ENCODE measurements at places on chromosomes 12 and 14. TPM values are rescaled to one million over a fixed set of nuclear protein-coding genes. Genes with fewer than 3 reads are reported as not detected.

- DNase-seq = no peak
These were observed 64.2 kb upstream of the CSRP2 start for GRCh38 chr12:76943008-76943407.

- DNase-seq = no peak
These were observed 195.9 kb upstream of the FBXO33 start for GRCh38 chr14:39628087-39628486.

Gene KRT6C
- total RNA-seq = not detected

GRCh38 chr12:106780010-106780631 lies 5.6 kb downstream of the RIC8B start:
- no peak for DNase-seq

Gene SIX1
- not detected for total RNA-seq

GRCh38 chr12:116152268-116152667 lies 125.2 kb downstream of the MED13L start:
- no peak for DNase-seq

DNA sequence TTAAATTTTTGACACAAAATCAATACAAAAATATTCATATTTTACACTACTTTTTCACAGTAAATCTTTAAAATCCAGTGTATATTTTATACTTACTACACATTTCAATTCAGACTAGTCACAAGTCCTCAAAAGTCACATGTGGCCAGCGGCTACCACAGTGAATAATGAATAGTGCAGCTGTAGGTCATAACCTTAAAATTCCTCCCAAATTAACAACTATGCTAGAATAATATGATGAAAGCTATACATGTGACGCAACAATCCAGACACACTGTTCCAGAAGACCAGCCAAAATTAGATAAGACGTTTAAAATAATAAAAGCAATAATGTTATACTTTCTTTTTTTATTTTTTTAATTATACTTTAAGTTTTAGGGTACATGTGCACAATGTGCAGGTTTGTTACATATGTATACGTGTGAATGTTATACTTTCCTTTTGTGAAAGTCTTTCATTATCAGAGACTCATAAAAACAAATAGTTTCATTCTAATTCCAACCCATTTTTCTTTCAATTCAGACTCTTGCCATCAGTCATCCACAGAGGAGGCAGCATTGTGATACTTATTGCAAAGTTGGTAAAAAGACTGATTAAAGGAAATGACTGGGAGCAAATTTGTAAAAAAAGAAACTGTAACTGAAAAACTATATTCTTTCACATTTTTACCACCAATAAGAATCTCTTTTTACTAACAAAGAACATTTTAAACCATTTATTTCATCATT lies 67.0 kb downstream of the C2CD5 start:
- no peak for DNase-seq

GRCh38 chr14:32602699-32603098 lies 273.6 kb downstream of the AKAP6 start:
- DNase-seq = no peak

DNA sequence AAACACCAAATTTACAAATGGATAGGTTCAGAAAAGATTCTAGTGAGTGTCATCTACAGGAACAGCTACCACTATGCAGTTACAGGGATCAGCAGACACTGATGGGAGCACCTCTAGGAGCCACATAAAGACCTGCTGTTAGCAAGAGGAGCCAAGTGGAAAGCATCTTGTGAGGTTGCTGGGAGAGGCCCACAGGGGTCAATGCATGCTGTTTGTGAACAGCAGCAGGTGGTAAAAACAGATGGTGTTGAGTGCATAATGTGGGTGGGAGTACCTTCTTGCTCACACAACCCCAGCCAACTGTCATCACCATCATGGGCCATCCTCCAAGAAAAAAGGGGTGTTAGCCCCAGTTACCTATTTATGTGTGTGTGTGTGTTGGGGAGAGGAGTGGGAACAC lies 215.2 kb upstream of the SSTR1 start:
- no peak for DNase-seq

DNA sequence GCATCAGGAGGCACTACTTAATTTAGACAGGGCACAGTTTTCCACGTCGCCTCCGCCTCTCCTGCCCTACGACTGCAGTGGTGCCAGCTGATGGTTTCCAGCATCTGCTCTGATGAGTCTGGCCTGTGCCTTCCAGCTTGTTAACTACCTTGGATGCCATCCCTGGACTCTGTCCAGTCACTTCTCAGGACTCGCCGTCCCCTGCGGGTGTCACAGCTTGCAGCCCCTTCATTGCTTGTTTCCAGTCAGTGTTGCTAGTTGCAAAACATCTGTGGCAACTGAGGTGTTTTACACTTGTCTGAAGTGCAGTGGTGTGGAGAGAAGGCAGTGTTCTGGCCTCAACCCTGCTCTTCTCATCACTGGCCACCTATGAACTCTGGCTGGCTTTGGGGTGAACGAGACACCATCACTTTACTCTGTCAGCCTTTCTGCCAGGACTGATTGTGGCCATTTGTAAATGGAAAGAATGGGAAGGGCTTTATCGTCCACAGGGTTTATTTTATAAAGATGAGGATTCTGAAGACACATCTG lies 8.3 kb downstream of the ADGRD1 start:
- peak; percentile 91 for DNase-seq

Gene IGF1
- total RNA-seq = 27.1 TPM

Gene ITGB7
- total RNA-seq = 1.4 TPM

Gene FKBP11
- total RNA-seq = 4.6 TPM

Gene DAO
- not detected for total RNA-seq

Gene MIP
- not detected for total RNA-seq

- DNase-seq = no peak
These were observed 25.3 kb upstream of the STRN3 start for GRCh38 chr14:31051511-31051910.

Gene SYCP3
- total RNA-seq = not detected

DNA sequence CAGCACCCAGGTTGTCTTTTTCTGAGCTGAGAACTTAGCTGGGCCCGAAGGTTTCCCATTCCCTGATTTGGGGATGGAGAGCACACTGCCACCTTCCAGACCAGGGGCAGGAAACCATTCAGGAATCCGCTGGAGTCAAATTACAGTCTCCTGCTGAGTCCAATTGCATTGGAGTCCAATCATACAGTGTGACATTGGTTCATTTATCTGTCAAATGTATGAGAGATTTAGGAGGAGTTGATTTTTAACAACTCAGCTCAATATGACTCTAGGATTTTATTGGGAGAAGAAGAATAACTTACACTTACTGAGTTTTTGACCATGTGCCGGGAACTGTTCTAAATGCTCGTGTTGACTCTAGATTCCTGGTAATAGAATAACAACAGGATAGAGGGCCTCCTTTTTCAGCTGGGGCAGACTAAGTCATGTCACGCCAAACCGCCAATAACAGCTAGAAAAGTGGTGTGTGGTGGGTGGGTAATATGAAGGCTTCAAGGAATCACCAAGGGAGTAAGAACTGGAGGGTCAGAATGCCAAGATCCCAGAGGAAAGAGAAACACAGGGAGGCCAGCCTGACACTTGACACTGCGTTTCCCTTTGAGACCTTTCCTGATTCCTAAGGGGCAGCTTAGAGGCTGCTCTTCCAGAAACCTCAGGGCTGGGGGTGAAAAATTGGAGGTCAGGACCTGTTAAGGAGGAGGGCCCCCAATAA lies 11.5 kb downstream of the SYNDIG1L start:
- DNase-seq = no peak

DNA sequence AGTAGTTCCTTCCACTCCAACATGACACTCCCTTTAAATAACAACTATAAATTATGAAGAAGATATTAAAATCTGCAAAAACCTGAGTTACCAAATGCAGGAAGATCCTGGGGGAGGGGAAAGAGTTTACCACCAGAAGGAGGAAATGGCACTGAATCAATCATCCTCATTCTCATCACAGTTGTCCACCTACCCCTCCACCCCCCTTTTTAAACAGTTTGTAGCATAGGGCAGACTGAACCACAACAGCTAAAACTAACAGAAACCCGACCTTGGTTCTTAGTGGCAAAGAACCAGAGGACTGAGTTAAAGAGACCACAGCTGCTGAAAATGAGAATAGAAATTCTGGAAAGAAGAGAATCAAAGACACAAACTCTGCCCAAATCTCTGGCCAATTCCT lies 189.5 kb downstream of the MED13L start:
- no peak for DNase-seq

GRCh38 chr14:99278836-99279235 lies 6.8 kb upstream of the BCL11B start:
- DNase-seq = no peak

DNA sequence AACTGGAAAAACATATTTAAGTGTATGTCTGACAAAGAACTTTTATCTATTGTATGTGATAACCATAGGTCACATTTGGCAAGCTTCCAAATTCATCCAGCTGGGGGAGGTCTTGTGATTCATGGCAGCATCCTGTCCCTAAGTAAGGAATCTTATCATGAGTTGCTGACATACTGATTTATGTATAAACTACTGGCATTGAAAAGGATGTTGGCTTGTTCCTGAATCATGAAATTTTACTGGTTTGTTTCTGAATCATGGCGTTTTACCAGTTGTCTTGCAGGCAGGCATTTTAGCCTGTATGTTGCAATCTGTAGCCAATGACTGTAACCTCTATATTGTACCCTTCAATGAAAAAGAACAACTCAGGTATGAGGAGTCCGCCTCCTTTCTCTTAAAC lies 244.8 kb downstream of the IPO8 start:
- no peak for DNase-seq

Gene SLC7A8
- total RNA-seq = 9.9 TPM

GRCh38 chr12:31531893-31532292 lies 59.0 kb downstream of the DENND5B start:
- no peak for DNase-seq

- DNase-seq = no peak
These were observed 68.1 kb downstream of the NUAK1 start for GRCh38 chr12:106070611-106071010.

Gene DNAJC22
- 0.28 TPM for total RNA-seq

DNA sequence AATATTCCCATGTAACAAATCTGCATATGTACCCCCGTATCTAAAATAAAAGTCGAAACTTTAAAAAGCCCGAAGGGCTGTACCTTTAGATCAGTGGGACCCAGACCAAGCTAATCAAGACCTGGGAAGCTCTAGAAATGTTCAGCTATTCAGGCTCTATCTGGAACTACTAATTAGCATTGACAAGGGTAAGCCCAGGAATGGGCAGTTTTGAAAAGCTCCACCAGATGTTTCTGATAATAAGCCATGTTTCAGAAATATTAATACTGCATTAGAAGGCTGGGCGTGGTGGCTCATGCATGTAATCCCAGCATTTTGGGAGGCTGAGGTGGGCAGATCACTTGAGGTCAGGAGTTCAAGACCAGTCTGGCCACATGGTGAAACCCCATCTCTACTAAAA lies 20.4 kb upstream of the TMEM260 start:
- no peak for DNase-seq

DNA sequence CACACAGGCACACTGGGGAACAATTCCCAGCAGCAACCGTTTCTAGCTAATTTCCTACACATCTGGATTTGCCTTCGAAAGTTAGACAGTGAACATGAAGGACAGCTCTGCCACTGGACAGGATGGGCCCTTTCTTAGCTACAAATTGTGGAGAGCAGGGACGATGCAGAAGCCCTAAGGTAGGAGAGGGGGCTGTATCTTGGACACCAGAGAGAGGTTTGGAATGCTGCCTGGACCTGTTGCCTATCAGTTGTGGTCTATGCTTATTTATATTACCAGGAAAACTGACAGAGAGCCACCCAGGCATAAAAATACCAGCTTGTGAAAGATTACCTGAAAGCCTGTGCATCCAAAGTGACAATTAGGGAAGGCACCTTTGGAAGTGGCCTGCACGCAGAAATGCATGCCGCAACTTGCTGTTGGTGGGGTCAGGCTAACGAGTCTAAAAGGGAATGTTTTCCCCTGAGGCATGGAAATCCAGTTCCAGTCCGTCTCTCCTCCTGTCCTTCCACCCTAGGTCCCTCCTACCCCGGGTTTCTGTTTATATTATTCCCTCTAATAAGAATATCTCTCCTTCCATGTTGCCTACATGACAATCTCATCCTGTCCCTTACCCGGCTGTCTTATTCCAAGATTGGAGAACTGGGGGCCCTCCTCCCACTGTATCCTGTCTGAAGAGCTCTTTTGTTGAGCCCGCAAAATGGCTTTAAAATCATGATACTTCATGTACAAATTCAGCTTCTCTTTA lies 60.2 kb downstream of the MDM2 start:
- no peak for DNase-seq

GRCh38 chr12:7934889-7935492 lies 996 bp downstream of the SLC2A3 start:
- no peak for DNase-seq

Gene MUCL1
- not detected for total RNA-seq
